ENCODE measurements at places on chromosomes 12 and 14.
A peak's percentile ranks its signal among the peaks of the same experiment; 100 is the strongest.

DNA sequence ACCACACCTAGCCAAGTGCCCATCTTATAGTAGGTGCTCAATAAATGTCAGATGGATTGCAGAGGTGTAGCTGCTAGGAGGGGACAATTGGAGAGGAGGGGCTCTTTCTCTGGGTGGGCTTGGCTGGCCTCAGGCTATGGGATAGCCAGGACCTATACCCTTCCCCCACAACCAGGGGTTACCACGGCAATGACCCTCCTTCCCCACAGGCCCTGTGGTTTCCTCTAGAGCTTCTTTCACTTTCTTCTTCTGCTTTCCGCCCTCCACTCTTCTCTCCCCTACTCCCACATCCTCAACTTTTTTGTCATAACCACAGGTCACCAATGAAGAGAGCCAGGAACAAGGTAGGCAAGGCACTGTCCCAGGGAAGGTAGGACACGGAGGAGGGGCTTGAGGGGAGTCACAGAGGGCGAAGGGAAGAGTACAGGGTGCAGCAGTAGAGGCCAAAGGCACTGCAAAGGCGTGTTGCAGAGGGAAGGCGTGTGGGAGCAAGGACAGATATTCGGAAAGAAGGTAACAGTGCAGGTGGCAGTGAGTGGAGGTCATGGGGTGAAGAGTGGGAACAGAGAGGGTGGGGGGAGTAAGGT, 1.9 kb upstream of the ITGB7 start:
- DNase-seq, result no peak

GRCh38 chr12:28443337-28443736, 253.1 kb downstream of the CCDC91 start:
- no peak for DNase-seq

DNA sequence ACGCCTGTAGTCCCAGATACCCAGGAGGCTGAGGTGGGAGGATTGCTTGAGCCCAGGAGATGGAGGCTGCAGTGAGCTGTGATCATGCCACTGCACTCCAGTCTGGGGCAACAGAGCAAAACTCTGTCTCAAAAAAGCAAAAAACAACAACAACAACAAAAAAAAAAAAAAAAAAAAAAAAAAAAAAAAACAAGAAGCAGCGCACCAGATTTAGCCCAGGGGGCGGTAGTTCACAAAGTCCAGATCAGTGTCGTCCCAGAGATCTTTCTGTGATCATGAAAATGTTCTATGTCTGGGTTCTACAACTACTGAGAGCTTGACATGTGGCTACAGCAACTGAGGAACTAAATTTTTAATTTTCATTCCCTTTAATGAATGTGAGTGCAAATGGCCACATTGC, 27.4 kb downstream of the OAS2 start:
- no peak for DNase-seq

DNA sequence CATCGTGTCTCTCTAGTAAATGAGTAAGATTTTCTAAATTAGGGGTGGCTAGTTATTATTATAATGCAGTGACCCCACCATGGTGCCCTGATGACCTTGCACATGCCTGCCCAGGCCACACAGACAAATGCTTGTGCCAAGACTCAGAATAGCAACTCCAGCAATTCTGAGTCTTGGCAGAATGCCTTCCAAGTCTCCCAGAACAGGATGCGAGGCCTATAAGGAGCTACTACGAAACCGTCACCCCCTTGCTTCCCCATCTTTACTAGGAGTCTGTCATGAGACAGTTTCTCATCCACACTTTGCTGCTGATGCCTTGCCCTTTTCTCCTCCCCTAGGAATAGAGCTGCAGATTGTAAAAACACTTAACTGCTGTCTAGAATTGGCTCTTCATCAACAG, 559.9 kb downstream of the TRHDE start:
- no peak for DNase-seq

DNA sequence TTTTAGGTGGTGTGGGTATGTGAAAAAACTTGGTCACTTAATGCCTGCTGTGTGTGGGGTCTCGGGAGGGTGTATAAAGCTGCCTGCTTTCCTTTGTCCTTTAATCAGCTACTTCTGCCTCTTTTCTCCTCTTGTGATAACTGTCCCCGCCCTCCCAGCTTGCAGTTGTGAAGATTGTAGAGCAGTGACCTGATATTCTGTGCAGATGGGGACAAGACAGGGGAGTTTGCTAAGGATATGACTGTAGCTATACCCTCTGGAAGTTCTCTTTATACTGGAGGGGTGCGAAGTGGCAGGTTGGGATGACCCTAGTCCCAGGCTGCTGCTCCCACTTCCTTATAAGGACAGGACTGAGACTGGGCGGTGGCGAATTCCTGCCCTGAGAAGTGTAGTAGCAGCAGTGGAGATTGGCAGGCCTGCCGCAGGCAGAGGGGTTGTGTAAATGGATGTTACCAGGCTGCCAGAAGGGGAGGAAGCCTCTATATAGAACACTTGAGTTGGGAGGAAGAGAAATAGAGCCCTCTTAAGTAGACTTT, 835 bp downstream of the MYL6 start:
- peak; percentile 27 for DNase-seq

DNA sequence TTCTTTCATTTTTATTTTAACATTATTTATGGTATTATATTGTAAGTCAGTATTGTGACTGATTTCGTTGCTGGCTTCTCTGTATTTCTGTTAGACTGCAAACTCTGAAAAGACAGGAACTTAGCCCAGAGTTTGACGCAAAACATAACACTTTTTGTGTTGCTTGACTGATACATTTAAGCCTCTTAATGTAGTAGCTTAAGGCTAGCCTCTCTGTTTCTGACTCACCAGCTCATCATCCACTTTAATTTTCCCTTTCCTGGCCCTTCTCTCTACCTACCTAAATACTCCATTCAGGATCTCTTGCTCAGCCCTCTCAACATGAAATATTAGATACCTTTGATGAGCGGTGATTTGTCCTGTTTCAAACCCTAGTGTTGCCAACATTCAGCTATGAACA, 420.6 kb downstream of the LRFN5 start:
- no peak for DNase-seq

GRCh38 chr12:96493106-96493505, 3.7 kb downstream of the CFAP54 start:
- DNase-seq, result peak; percentile 36

- DNase-seq, result no peak
Observed at GRCh38 chr14:94048691-94049624, 22.8 kb downstream of the OTUB2 start.

GRCh38 chr12:12010277-12011039, 60.3 kb upstream of the BCL2L14 start:
- peak; percentile 54 for DNase-seq

DNA sequence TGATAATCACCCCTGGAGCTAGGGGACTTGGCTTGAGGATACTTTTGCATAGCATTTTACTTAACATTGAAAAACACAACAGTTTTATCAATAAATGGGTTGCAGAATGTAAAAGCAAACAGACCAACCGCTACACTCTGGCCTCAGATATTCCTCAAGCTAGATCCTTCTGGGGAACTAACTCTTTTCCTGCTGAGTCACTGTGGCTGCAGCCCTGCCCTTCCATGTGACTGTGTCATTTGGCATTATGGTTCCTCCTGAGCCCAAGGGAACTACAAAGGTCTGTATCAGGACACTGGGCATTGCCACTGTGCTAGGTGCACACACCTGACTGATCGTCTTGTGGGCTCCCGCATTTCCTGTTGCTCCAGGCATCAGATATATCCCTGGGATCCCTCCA, 56.6 kb downstream of the TTC9 start:
- peak; percentile 37 for DNase-seq

- no peak for DNase-seq
Observed at GRCh38 chr14:81946375-81946774, 412.7 kb upstream of the SEL1L start.

DNA sequence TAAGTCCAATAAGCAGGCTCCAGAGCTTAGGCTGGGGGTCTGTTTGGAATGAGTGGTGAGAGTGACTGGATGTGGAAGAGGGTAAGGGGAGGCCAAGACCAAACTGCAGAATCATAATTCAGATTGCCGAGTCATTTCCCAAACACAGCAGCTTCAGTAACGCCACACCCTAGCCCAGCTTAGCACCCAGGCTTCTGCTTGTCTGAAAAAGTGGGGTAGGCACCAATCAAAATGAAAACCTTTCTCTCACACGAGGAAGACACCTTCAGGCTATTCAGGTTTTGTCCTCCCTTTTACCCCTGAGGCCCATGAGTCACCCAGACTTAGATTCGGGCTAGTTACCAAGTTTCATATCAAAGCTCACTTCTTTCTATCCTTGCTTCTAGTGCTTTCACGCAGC, 306.1 kb downstream of the DAD1 start:
- peak; percentile 40 for DNase-seq

- DNase-seq, result no peak
Observed at GRCh38 chr12:19657118-19657731, 217.9 kb downstream of the AEBP2 start.

DNA sequence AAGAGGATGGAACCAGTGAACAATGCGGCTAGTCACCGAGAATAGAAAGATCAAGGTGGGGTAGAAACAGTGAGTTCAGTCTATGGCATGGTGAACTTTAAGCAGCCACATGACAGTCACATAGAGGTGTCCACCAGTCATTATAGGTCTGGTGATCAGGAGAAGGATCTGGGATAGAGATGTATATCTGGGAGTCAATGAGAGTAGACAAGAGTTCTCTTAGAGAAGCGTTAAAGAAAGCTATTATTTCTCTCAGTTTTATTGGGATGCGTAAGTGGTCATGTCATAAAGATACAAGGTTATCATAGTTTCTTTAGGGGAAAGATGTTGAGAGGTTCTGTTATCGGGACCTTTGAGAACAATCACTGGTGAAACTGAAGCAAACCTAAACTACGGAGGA, 136.1 kb upstream of the SLC38A2 start:
- no peak for DNase-seq

DNA sequence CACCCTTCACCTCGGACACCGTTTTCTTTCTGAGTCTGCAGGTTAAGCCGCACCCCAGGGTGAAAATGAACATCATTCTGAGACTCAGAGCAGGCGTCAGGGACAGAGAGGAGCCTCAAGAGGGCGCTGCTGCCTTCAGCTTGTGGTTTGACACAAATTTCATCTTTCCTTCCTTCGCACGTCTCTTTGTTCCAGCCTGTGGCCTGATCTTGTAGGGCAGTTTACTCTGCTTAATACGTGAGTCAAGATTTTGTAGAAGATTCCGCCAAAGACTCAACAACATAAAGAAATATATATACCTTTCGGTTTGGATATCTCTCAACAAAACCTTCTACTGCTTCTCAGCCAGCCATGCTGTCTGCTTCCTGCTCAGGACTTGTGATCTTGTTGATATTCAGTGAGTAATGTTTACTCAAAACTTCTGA, 329.3 kb upstream of the OR4E1 start:
- DNase-seq, result no peak
